ENCODE measurements at places on chromosomes 13 and 19. TPM values are rescaled to one million over a fixed set of nuclear protein-coding genes. Genes with fewer than 3 reads are reported as not detected.

Gene MBD3L2
- polyA plus RNA-seq = not detected

DNA sequence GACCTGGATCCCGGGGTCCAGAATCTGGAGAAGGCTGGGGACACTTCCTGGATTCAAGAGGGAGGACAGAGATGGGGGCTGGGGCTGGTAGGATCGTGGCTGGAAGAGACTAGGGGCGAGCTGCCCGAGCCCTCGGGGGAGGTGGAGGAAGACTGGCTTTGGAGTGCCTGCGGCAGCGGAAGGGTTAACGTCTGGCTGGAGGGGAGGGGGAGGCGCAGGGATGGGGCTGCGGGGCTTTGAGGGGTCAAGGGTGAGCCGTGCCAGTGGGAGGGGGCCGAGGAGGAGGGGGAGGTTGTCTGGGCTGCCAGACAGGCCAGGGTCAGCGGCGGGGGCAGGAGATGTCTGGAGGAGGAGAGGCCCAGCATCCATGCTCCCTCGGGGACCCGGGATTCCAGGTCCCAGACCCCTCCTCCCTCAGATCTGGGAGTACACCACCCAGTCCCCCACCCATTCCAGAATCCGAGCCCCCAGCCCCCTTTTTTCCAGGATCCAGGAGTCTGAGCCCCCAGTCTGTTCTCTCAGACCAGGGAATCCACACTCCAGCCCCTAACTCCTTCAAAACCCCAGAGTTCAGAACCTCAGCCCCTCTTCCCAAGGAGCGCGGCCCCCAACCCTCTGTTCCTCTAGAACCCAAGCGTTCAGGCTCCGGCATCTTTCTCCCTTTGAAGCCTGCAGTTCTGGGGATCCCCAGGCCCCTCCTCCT lies 3.2 kb upstream of the SPACA6 start:
- peak; percentile 68 for DNase-seq

DNA sequence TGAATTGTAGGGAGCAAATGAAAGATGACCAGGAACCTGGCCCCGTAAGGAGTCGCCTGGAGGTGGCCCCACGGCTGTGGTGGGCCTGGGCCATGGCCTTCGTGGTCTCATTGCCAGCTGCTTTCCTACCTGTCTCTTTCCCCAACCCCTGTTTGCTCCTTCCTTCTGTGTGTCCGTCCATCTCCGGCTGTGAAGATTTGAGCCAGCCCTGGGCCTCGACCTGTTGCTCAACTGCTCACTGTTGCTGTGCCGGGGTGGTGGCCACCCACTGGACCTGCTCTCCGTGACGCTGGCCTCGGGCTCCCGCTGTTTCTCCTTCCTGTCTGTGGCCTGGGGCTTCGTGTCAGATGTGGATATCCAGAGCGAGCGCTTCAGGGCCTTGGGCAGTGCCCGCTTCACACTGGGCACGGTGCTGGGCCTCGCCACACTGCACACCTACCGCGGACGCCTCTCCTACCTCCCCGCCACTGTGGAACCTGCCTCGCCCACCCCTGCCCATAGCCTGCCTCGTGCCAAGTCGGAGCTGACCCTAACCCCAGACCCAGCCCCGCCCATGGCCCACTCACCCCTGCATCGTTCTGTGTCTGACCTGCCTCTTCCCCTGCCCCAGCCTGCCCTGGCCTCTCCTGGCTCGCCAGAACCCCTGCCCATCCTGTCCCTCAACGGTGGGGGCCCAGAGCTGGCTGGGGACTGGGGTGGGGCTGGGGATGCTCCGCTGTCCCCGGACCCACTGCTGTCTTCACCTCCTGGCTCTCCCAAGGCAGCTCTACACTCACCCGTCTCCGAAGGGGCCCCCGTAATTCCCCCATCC lies 8.5 kb downstream of the DBP start:
- DNase-seq = peak; percentile 75

Gene KLHL1
- not detected for polyA plus RNA-seq

Gene NOTCH3
- 10.9 TPM for polyA plus RNA-seq

DNA sequence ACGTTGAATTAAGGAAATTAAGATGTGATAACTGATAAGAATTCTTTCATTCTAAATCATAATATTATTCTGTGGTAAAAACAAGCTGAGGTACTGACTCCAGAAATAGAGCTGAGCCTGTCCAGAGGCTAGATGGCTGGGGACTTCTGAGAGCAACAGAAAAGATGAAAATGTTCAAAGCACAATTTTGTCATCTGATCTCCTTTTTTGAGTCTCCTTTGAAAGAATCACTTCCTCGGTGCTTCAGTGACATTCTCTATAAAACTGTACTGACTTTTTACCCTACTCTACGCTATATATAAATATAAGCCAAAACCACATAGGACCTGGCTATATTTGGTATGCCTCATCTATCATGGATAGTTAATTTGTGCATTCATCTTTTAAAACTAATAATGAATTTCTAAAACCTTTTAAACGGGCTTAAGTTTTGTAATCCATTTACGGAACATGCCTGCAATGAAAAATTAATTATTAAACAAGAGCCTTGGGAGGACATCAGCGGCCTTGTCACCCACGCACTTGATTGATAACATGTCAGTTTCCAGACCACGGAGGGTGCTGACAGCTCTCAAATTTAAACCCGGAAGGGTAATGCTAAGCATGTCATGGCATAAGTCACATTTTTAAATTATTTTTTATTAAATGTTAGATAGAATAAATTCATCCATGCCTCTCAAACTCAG lies 235.5 kb downstream of the PCDH9 start:
- DNase-seq = no peak

Gene SLC7A9
- 0.18 TPM for polyA plus RNA-seq

- DNase-seq = no peak
Measured at GRCh38 chr13:26222520-26223046, 469 bp upstream of the RNF6 start.

DNA sequence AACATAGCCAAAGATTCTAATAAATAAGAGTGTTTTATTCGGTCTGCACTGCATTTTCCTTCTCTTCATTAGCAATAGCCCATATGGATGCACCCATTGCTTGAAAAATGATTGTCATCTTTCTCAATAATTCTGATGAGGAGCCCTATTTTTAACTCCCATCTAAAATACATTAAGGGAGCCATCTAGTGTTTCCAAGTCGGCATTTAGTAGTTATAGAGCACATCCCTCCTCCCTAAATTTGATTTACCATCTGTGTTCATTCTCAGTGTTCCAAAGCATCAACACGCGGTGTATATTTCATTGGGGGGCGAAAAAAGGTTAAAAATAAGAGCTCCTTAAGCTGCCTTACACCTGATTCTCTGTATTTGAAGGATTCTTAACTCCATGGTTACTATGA lies 119.2 kb upstream of the IPO5 start:
- DNase-seq = no peak

DNA sequence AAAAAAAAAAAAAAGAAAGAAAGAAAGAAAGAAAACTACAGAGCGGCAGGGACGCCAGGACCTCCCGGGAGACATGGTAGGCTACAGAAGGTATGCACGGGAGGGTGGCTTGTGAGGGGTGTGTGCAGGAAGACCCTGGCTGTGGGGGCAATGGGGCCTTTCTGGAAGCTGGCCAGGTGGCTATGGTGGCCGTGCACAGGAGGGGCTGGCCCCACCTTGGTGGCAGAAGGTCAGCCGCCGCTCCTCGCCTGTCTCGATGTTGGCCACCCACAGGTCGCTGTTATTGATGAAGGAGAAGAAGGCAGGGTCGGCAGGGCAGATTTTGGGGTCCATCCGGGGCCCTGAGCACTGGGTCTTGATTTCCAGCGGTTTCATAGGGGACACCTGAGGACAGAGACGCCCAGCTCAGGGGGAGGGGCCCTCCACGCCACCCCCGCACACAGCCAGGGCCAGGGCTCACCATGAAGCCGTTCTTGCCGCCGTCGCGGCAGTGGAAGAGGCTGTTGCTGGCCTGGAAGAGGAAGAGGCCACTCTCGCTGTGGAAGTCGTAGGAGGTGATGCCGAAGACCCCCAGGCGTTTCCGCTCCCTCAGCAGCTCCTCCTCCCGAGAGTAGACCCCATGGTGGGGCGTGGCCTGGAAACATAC lies 19.8 kb downstream of the DPP9 start:
- DNase-seq = peak; percentile 43

DNA sequence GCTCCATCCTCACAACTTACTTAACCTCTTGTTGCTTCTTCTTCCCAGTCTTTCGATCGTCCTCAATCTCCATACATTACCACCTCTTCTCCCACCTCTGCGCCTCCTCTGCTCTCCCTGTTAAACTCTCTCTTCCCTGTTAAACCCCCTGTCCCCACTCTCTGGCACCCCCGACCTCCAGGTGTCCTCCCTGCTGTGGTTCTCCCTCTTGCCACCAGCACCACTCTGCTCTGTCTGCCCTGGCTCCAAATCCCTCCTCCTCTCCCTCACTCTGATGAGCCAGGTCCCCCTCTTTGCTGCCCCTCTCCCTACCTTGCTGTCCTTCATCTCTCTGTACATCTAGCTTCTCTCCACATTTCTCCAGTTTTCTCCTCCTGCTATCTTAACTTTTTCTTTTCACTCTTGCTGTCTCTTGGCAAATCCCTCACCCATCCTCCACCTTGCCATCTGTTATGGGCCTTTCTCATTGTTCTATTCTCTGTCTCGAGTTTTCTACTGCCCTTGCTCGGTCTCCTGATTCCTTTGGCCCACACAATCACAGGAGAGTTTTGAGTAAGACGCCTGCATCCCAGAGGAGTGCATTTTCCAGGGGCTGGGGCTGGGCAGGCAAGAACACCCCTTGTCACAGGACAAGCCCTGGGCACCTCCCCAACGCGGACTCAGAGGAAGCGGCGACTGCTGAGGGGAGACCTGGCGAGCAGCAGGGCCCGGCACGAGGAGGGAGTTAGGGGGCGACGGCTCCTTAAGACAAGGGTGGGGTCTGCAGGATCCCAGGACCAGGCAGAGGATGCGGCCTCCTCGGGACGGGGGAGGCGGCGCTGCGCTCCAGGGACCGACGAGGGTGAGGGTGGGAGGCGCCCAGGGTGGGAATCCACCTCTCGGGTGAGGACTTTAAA lies 21.4 kb upstream of the ERVV-1 start:
- DNase-seq = peak; percentile 66

DNA sequence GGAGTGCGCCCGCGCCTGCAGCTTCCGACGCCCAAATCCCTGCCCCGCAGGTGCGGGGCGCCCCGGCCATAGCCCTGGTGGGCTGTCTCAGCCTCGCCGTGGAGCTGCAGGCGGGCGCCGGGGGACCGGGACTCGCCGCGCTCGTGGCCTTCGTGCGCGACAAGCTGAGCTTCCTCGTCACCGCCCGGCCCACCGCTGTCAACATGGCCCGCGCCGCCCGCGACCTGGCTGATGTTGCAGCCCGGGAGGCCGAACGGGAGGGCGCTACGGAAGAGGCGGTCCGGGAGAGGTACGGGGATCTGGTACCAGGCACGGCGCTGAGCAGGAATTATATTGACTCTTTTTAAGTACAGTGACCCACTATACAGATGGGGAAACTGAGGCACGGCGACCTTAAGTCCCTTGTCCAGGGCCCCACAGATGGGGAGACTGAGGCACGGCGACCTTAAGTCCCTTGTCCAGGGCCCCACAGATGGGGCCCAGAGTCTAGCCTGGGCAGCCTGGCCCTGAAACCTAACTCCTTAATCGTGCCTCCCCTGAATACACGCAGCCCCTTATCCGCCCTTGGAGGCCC lies 586 bp downstream of the MRI1 start:
- no peak for DNase-seq

- DNase-seq = no peak
Measured at GRCh38 chr13:81139987-81140386, 799.1 kb upstream of the SPRY2 start.

Gene ERICH4
- polyA plus RNA-seq = not detected

Gene PLVAP
- polyA plus RNA-seq = 81.7 TPM

Gene NLRP4
- not detected for polyA plus RNA-seq

- DNase-seq = no peak
Measured at GRCh38 chr19:1455002-1455335, 5.0 kb downstream of the APC2 start.

GRCh38 chr13:78398743-78399410 lies 204.5 kb downstream of the POU4F1 start:
- DNase-seq = no peak

DNA sequence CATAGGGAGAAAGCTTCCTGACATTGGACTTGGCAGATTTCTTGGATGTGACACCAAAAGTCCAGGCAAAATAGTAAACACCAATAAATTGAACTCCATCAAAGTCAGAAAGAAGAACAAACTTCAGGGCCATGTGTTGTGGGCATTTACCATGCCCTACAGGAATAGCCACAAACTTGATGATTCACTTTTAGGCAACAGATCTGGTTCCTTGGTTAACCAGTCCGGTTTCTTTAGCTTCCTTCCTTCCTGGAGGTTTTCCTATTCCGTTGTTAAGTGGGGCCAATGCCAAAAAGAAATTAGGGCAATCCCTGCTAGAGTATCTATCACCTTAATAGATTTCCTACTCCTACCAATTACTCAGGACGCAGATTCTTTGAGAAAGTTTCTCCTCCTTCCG lies 25.2 kb downstream of the IGFL1 start:
- DNase-seq = no peak

- DNase-seq = no peak
Measured at GRCh38 chr19:56748378-56748777, 76.8 kb upstream of the ZNF835 start.

GRCh38 chr19:35745328-35746086 lies at the start of the genes PSENEN and U2AF1L4:
Gene PSENEN, plus strand, starts transcription at chr19:35745651. Its CDS starts 280 bp downstream, at chr19:35745931.
Gene U2AF1L4, minus strand, starts transcription at chr19:35745418. Its CDS starts 27 bp downstream, at chr19:35745391.
- DNase-seq = peak; percentile 98

GRCh38 chr13:114241918-114242317 lies 7.2 kb downstream of the CDC16 start:
- DNase-seq = no peak

DNA sequence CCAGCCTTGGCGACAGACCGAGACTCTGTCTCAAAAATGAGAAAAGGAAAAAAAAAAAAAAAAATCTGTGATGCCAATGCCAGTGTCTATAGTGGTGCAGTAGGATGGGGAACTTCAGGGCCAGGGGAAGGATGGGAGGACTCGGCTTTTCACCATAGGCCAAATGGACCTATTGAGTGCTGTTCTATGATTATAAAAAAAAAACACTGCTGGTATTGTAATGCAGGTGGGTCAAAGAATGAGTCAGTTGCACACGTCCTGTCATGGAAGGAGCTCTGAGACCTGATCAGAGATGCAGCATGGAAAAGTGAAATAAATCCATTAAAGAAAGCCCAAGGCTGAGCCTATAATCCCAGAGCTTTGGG lies 7.0 kb downstream of the DNAJB1 start:
- DNase-seq = no peak

Gene SYDE1
- polyA plus RNA-seq = 11.3 TPM

DNA sequence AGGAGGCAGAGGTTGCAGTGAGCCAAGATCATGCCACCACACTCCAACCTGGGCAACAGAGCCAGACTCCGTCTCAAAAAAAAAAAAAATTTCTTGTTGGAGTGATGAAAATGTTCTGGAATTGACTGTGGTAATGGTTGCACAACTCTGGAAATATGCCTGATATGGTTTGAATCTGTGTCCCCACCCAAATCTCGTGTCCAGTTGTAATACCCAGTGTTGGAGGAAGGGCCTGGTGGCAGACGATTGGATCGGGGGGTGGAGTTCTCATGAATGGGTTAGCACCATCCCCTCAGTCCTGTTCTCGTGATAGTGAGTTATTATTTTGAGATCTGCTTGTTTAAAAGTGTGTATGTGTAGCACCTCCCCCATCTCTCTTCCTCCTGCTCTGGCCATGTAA lies 41.1 kb upstream of the MAP3K10 start:
- DNase-seq = no peak

- DNase-seq = no peak
Measured at GRCh38 chr13:32284927-32285632, 30.1 kb downstream of the ZAR1L start.
